ENCODE measurements at places on chromosomes 16 and 17.

GRCh38 chr17:11406716-11407115 is 165.7 kb downstream of the SHISA6 start:
- no peak for DNase-seq

DNA sequence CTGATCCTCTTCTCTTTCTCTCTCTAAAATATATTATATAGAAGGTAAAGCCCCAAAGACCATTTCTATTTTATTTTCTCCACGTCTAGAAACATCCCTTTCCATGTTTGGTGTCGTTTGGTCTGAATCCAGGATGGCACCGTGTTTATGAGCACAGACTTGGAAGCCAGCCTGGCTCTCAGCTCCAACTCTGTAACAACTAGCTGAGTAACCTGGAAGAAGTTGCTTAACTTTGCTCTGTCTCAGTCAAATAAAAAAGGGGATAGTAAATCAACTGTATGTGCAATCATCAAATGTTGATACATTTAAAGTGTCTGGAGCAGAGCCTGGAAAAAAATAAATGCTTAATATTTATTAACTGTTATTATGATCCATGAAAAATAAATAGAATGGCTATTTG is 249.8 kb upstream of the MAF start:
- no peak for DNase-seq

DNA sequence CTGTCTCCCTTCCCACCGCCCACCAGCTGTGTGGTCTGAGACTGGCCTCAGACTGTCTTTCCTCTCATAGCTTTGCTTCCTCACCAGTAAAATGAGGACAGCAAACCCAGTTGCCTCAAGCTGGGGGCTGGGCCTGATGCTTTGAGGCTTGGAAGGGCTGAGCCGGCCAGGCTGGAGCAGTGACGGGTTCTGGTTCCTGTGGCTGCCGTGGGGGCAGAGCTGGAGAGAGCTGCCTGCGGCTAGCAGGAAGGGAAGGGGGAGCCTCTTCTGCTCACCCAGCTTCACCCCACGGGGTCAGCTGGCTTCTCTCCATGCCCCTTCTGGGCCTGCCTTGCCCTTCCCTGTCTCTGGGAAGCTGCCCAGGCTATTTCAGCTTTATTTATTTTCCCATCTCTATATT is 23.7 kb downstream of the LASP1 start:
- no peak for DNase-seq

- no peak for DNase-seq
Measured at GRCh38 chr17:78719630-78720298, 62.3 kb downstream of the CYTH1 start.

DNA sequence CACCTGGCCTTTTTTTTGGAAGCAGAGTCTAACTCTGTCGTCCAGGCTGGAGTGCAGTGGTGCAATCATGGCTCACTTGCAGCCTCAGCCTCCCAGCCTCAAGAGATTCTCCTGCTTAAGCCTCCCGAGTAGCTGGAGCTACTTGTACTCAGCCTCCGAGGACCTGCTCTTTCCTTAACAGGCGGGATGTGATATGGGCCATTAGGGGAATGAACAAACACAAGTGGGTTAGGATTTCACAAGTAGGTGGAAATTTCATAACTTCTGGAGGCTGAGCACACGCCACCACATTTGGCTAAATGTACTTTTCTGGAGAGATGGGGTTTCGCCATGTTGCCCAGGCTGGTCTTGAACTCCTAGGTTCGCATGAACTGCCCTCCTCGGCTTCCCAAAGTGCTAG is 4.1 kb downstream of the PAM16 start:
- DNase-seq = no peak

DNA sequence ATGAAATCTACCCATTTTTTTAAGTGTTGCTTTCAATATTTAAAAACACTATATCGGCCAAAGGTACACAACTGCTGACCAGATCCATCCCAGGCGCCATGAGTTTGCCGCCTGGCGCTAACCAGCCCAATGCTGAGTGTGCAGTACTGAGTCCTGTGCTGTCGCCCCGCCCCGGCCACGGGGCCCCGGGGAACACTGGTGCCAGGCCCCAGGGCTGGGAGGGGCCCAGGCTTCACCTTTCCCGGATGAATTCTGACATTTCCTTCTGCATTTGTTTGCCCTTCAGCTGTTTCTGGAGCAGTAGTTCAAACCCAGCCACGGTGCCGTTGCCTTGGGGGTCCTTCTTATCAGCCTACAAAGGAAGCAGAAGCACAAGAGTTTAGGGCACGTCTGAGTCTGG is 37.8 kb upstream of the RCVRN start:
- no peak for DNase-seq

DNA sequence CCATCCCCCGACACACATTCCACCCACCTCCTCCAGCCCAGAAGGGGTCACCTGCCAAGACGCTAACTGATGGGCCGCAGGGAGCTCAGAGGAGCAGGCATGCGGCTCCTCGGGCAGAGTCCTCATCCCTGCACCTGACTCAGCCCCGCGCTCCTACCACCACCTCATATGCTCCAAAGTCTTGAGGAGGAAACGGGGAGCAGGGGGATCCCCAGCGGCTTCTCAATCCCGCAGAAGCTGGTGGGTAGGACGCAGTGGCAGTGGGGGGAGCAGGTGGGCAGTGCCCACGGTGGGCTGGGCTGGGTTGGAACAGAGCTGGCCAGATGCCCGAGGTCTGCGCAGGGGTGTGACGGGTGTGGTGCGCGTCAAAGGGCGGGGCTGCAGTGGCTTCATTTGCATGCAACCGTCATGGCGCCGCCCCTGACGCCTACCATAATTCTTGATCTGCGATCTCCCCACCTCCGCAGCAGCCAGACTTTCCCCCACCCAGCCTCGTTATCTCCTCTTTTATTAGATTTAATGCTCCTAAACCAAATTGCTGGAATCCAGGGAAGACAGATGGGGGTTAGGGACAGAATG is 39.0 kb upstream of the EMP2 start:
- DNase-seq = no peak

GRCh38 chr16:86608301-86608747 is 30.0 kb downstream of the FOXL1 start:
- no peak for DNase-seq

DNA sequence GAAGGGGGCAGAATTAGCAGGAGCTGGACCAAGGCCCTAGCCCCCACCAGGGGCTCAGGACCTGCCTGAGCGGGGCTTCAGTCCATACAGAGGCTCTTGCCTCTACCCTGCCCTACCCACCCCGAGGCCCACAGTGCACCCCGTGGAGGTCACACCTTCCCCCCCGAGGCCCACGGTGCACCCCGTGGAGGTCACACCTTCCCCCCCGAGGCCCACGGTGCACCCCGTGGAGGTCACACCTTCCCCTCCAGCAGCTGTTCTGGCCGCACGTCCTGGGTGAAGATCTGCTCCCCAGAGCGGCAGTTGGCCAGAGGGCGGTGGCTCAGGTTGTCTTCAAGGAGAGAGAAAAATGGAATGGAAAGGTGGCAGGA is 11.4 kb downstream of the CASKIN2 start:
- no peak for DNase-seq

GRCh38 chr16:71895679-71896365 is 491 bp downstream of the IST1 start:
- peak; percentile 14 for DNase-seq

- no peak for DNase-seq
Measured at GRCh38 chr17:19787733-19788357, 39.7 kb upstream of the ALDH3A1 start.

DNA sequence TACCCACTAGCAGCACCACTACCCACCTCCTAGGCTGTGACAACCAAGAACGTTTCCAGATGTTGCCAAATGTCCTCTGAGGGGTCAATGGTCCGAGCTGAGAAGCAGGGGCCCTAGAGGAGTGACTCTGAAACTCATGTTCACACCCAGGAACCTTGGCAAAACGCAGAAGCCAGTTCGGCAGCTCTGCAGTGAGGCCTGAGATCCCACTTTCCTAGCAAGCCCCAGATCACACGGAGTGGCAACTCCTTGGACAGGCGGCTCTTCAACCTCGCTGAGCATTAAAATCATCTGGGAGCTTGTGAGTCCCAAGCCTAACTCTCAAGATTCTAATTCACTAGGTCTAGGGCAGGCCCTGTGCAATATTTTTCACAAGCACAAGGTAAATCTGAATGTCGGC is 17.3 kb downstream of the ELAC2 start:
- no peak for DNase-seq

DNA sequence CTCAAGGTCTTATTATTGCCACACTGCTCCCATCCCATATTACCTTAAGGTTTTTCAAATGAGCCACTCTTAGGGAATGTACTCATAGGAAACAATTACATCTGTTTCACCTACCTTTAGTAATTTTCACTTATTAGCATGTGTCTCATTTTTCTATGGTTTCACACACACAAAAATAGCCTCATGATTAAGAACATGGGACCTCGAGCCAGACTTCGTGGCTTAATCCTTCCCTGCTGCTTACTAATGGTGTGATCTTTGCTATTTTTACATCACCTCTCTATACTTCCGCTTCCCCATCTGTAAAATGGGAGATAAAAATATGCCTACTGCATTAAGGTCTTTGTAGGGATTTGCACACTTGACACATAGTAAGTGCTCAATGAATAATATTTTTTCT is 38.5 kb downstream of the OTOA start:
- no peak for DNase-seq

- no peak for DNase-seq
Measured at GRCh38 chr16:46748775-46749705, 896 bp upstream of the MYLK3 start.

DNA sequence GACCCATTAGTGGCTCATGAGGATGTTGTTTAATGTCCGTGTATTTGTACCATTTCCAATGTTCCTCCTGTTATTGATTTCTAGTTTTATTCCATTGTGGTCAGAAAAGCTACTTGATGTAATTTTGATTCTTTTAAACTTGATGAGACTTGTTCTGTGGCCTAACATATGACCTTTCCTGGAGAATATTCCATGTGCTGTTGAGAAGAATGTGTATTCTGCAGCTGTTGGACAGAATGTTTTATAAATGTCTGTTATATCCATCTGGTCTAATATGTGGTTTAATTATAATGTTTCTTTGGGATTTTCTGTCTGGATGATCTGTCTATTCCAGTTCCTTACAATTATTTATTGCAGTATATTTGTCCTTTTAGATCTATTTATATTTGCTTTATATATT is 2.9 kb upstream of the ABCA10 start:
- DNase-seq = no peak

- DNase-seq = no peak
Measured at GRCh38 chr16:56758432-56758831, 28.5 kb downstream of the NUP93 start.

DNA sequence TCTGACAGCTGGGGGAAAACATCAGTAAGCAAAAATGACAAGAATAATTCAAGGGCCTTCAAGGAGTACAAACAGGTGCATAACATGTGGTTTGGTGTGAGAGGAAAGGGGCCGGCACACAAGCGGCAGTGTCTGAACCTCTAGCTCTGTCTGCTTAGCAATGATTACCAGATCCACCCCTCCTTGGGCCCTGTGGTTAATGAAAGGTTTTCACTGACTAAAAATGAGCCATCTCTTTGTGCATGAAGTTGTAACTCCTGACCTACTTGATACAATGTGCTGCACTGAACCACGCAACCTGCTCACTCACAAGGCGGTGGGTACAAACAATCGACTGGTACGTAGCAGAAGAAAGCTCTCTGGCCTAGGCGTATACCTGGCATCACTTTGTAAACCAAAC is 15.1 kb downstream of the FAM117A start:
- peak; percentile 50 for DNase-seq

Data from T follicular helper cell (primary cell).